ENCODE measurements at places on chromosomes 6 and 20. TPM values are rescaled to one million over a fixed set of nuclear protein-coding genes. Genes with fewer than 3 reads are reported as not detected.

The ISM1 gene
- total RNA-seq, result not detected

The UFL1 gene
- total RNA-seq, result 41.2 TPM

The SEL1L2 gene
- total RNA-seq, result not detected

The TRAPPC3L gene
- 0.15 TPM for total RNA-seq

The MOG gene
- not detected for total RNA-seq

Measured in smooth muscle cell of trachea (primary cell).